ENCODE measurements at places on chromosomes 1 and 21.
A peak's percentile ranks its signal among the peaks of the same experiment; 100 is the strongest.

- DNase-seq = no peak
These were observed 51.3 kb downstream of the PTGS2 start for GRCh38 chr1:186628910-186629309.

GRCh38 chr1:53501065-53502005, 42.1 kb downstream of the DMRTB1 start:
- DNase-seq = no peak

- no peak for DNase-seq
These were observed 21.1 kb downstream of the C2CD2 start for GRCh38 chr21:41932576-41933312.

- DNase-seq = no peak
These were observed at the start of gene HES5 for GRCh38 chr1:2529784-2530512. Gene HES5, minus strand, starts transcription at chr1:2530263. Its CDS starts 99 bp downstream, at chr1:2530164.

GRCh38 chr1:210598135-210598652, 269.5 kb downstream of the HHAT start:
- DNase-seq = no peak

DNA sequence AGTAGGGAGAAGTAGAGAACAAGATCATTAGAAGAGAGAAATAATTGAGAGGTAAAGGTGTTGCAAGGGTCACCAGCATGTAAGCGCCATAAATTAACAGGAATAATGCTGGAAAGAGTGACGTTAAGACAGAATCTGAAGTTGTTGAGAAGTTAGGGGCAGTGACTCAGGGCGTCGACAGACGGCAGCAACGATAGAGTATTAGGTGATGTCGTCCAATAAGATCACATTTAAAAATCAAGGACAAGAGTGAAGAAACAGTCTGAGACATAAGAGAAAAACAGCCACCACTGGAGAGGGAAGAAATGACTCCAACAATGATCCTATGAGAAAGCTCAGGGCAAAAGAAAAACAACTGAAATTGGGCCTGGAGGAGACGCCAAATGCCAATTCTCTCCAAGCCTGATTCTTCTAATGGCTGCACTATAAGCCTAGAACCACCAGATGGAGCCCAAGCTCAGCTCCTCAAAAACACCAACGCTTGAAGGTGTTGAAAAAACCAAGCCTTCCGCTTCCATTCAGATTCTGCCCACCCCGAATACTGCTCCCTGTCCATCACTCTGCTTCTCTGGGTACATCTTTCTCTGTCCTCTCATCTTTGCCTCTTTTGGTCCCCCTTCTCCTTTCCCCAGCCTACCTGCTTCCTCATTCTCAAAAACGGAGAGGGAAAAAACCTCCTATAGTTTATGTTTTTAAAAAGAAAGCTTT, 70.0 kb downstream of the LUZP1 start:
- peak; percentile 35 for DNase-seq

DNA sequence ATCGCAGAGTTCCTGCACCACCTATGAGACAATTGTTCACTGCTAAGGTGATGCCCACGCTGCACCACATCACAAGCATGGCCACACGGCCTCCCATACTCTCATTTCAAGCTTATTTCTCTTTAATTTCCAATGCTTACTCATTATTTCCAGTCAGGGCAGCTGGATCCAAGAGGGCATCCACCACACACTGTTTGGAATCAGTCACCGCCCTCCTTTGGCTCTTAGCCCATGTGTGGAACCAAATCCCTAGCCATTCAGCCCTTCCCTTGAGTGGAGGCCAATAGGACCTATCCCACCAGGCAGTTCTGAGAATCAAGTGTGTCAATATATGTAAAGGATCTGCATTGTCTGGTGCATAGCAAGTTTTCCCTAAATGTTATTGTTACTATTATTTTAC, 26.3 kb upstream of the PALMD start:
- DNase-seq = no peak

DNA sequence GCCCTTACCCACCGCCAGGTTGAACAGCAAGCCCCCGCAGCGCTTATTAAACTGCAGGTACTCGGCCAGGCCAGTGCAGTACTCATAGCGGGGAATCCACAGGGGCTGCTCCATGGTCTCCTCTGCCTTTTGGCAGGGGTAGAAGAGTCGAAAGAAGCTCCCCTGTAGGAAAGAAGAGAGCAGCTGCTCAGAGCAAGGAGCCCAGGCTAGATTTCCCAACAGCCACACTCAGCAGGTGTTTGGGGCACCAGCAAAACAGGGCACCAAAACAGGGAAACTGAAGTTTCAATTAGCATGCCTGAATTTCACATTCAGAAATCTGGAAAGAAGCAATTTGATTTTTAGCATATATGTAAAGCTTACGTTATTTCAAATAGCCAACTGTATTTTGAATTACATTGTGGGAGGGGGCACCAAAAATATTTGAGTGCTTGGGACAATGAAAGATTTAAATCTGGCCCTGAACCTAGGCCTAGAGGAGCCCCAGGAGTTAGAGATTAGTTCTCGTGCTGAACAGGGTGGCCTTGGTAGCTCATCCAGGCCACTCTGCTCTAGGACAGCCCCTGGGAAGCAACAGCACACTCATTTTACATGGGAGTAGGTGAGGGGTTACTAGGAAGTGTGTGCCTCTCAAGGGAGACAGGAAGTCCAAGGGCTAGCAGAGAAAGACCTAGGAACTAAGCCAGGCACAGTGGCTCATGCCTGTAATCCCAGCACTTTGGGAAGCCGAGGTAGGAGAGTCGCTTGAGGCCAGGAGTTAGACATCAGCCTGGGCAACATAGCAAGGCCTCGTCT, 8.2 kb downstream of the PAFAH2 start:
- no peak for DNase-seq

DNA sequence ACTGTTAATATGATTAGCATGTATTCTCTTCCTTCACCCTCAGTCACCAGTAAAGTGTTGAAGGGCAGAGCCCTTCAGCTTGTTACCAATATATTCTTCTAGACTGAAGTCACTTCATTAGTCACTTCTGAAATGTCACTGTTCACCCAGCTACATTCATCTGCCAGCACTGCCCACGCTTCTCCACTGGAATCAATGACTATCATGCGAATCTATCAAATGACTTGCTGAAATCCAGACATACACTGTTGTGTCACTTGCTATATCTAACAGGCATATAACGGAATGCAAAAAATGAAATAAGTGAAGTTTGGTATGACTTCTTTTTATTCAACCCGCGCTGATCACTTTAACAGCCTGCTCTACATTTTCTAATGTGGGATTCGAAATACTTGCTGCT, 16.1 kb downstream of the FH start:
- DNase-seq = no peak

- no peak for DNase-seq
These were observed 71.8 kb upstream of the CNN3 start for GRCh38 chr1:94998748-94999147.

- DNase-seq = no peak
These were observed 38.9 kb downstream of the EPRS1 start for GRCh38 chr1:220007438-220007837.

DNA sequence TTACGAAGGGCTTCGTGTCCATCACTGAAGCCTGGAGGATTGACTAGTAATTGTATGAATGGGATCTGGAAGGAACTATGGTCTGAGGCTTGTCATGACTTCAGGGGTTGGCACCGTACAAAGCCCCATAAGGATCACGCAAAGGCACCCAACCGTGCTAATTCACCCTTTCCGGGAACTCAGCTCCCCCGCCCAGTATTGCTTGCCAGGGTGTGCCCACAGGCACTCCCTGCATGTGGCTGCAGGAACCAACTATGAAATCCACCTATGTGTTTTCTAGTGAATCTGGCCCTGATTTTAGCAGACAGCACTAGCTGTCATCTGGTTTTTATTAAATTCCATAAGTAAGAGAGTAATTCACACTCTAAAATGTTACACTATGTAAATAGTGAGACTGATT, 139.2 kb downstream of the TM2D1 start:
- DNase-seq = no peak

DNA sequence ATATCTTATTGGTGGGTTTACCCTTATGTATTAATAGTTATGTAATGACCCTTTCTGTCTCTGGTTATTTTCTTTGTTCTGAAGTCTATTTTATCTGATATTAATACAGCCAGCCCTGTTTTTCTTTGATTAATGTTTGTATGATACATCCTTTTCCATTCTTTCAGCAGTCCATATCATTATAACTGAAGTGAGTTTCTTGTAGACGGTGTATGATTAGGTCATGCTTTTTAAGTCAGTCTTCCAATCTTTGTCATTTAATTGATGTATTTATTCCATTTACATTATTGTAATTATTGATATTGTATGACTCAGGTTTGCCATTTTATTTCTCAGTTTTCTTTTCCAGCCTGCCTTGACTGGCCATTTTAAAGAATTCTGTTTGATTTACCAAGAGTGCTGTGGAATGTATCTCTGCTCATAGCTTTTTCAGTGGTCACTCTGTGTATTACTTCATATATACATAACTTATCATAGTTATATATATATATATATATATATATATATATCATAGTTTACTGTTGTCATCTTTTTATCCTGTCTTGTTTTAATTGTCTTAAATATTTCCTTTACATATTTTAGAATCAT, 10.5 kb downstream of the RAB4A start:
- DNase-seq = no peak
